Vein endothelial cell (primary cell): ENCODE measurements at places on chromosomes 1 and 21. TPM values are rescaled to one million over a fixed set of nuclear protein-coding genes. Genes with fewer than 3 reads are reported as not detected.

S100A4 gene
- total RNA-seq = 5.2 and 5.7 TPM in 2 replicates

MIXL1 gene
- total RNA-seq = 0.10 TPM in 1 of 2 replicates, not detected in the other

TBX19 gene
- 0.86 and 0.98 TPM in 2 replicates for total RNA-seq

MARK1 gene
- total RNA-seq = 1.7 and 2.3 TPM in 2 replicates

CELSR2 gene
- 0.57 and 0.65 TPM in 2 replicates for total RNA-seq
